Spinal cord (tissue), 10 donors: ENCODE measurements at places on chromosomes 2 and 18. TPM values are rescaled to one million over a fixed set of nuclear protein-coding genes. Genes with fewer than 3 reads are reported as not detected.

The FBXO36 gene
- 10.6 TPM for total RNA-seq

The CCBE1 gene
- total RNA-seq: 0.99 TPM

The TDRD15 gene
- 1.4 TPM for total RNA-seq

The REG1B gene
- not detected for total RNA-seq

The HRH4 gene
- 0.20 TPM for total RNA-seq

The SLC8A1 gene
- total RNA-seq: 83.2 TPM

The LBH gene
- total RNA-seq: 42.0 TPM

The MYCN gene
- 8.7 TPM for total RNA-seq

The PDE1A gene
- 37.0 TPM for total RNA-seq

The IL36B gene
- not detected for total RNA-seq

The RNASEH1 gene
- total RNA-seq: 18.1 TPM

The CD226 gene
- total RNA-seq: 2.2 TPM

The SERPINB4 gene
- not detected for total RNA-seq

The MAPK4 gene
- total RNA-seq: 21.6 TPM

The MOCOS gene
- total RNA-seq: 0.77 TPM

The FAM228A gene
- 4.6 TPM for total RNA-seq

The CYP27C1 gene
- 1.0 TPM for total RNA-seq

The OR6B3 gene
- 0.40 TPM for total RNA-seq

The NYAP2 gene
- 3.7 TPM for total RNA-seq

The INPP5D gene
- 11.4 TPM for total RNA-seq
